Peyer's patch (tissue), 4 donors: ENCODE measurements at places on chromosomes 4 and X. TPM values are rescaled to one million over a fixed set of nuclear protein-coding genes. Genes with fewer than 3 reads are reported as not detected.

Gene COX18
- total RNA-seq = 10.6 TPM

Gene PDLIM3
- 73.0 TPM for total RNA-seq

Gene IL21
- not detected for total RNA-seq

Gene GLUD2
- 1.9 TPM for total RNA-seq

GRCh38 chrX:151488677-151489076, 74.8 kb upstream of the PASD1 start:
- DNase-seq = no peak

Gene HPGDS
- total RNA-seq = 8.8 TPM

GRCh38 chr4:26022346-26023202, 108.6 kb downstream of the SMIM20 start:
- DNase-seq = no peak

Gene GPR34
- total RNA-seq = 4.7 TPM

DNA sequence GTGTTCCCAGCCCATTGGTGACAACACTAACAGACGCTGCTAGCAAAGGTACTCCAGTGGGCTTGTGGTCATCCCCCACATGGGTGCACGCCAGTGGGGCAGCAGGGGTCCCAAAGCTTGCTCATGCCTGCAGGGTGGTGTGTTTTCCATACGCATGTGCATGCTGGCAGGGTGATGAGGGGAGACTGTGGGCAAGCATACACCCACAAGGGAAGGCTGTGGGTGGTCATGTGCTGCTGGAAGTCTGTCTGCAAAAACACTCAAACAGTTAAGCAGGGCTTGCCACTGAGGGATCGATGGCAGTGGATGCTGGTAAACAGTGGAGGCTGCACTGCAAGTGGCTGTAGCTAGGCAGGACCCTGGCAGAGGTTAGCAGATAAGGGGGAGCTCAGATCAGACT, 79.9 kb downstream of the FAAH2 start:
- DNase-seq = no peak

- no peak for DNase-seq
Observed at GRCh38 chr4:9899306-9900055, 118.0 kb downstream of the DRD5 start.

DNA sequence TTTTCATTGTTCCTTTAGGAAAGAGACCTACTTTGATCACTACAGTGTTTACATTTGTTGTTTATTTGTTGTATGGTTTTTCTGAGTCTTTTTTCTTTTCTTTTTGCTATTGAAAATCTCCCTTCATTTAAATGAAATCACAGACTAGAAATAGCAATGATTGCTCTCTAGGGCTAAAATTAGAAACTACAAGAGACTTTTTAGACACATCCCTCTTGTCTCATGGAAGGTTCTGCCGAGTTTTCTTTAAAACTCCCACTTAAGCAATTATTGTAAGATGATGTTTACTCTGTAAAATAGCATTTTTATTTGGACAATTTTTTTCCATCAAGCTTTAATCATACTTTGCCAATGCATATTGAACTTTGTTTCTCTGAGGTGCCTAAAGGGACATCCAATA, 136.6 kb downstream of the PALLD start:
- DNase-seq = no peak

- DNase-seq = no peak
Observed at GRCh38 chrX:23861215-23861896, 46.4 kb downstream of the APOO start.

GRCh38 chr4:46270986-46271596, 118.8 kb downstream of the GABRA2 start:
- no peak for DNase-seq

- no peak for DNase-seq
Observed at GRCh38 chr4:183299464-183299863, 20.6 kb downstream of the CLDN22 start.

DNA sequence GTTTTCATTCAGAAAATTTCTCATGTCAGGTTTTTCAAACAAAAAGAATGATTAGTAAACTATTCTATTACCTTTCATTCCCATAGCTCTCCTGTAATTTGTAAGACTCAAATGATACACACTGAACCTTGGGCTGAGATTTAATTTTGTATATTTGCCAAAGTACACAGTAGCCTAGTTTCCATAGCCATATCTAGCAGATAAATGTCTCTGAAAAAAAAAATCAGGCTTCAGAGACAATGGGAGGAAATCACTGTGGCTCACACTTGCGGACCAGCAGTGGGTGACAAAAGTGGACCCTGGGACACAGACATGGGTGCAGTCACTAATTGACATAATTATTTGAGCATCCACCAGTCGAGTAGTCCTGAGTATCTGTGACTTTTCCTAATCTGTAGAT, 46.6 kb downstream of the MAOA start:
- DNase-seq = no peak

DNA sequence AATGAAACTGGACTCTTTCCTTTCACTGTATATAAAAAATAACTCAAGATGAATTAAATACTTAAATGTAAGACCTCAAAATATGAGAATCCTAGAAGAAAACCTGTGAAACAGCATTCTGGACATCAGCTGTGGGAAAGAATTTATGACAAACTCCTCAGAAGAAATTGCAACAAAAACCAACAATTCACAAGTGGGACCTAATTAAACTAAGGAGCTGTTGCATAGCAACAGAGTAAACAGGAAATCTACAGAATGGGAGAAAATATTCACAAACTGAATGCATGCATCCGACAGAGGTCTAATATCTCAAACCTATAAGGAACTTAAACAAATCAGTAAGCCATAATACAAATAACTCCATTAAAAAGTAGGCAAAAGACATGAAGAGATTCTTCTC, 851.7 kb upstream of the PCDH10 start:
- DNase-seq = no peak

DNA sequence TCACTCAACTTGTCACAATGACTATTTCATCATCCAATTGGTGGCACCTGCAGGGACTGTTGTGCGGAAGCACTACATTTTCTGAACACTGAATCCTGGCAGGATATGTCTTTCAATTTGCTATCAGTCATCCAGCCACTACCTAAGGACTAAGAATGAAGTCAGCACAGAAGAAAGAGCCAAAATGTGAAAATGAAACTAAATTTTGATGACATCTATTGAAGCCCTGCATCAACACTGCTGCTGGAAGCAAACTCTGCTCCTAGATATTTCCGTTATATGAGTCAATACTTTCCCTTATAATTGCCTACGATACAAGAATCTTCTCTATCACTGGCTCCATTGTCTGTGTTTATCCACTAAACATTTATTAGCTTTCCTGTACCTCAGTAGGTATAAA, 917.9 kb downstream of the RAPGEF2 start:
- no peak for DNase-seq

Gene ADRA2C
- 1.6 TPM for total RNA-seq

Gene PCDH7
- total RNA-seq = 7.8 TPM

DNA sequence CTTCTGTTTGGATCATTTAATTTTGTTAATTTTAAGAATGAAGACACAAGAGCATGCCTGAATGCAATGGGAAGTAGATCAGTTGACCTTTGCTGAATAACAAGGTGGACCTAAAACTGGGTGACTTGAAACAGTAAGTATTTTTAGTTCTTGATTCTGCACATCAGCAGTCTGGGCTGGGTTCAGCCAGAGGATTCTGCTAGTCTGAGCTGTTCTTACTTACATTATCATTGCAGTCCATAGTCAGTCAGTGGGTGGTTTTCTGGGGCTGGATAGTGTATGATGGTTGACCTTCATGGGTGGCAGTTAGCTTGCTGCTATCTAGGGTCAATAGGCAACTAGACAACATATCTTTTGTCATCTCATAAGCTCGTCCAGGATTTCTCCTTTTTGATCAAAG, 91.4 kb downstream of the HS3ST1 start:
- DNase-seq = no peak

Gene TMPRSS11A
- total RNA-seq = not detected

GRCh38 chr4:184499996-184500395, 25.6 kb upstream of the IRF2 start:
- no peak for DNase-seq

DNA sequence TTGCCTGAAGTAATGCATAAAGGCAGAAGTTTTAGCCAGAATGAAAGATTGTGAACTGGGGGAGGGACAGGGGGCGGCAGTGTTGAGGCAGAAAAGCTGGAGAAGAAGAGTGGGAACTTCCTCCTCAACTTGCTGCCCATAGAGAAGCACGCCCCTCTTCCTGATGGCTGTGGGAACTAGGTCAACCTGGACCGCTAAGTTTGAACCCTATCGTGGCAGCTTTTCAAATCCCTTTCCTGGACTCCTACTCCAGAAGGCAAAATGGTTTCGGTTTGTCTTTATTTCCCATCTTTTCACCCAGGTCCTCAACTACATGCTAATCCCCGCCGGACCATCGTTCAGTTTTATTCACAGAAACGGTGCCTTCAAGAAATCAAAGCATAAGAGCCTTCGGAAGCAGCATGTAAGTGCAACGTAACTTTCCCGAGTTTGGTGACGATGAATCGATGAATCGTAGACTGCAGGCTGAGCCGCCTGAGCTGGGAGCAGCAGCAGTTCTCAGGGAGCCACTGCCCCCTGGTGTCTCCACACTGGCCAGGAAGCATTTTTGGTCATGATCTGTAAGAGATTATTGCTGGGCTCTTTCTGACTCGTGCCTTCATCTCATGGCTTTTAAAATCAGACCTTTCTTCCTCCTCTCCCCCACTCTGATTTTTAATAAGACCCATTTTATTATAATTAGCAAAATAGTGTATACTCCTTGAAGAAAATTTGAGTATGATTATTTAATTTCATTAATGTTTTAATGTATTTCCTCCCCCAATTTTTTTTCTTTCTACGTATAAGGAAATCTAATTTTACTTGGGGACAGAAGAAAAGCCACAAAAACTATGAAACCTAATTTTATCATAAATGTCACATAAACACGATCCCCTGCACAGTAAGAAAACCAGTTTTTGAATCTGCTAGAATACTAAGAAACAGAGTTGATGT, 21.4 kb downstream of the SPINK2 start:
- DNase-seq = peak; percentile 81

GRCh38 chr4:15901007-15901406, 37.5 kb downstream of the FGFBP1 start:
- DNase-seq = no peak

GRCh38 chrX:22310779-22311178, 38.1 kb downstream of the CBLL2 start:
- DNase-seq = no peak
